ENCODE measurements at places on chromosomes 13 and 19.

GRCh38 chr19:58492265-58492664 lies 16.1 kb downstream of the ZNF446 start:
- DNase-seq: no peak

DNA sequence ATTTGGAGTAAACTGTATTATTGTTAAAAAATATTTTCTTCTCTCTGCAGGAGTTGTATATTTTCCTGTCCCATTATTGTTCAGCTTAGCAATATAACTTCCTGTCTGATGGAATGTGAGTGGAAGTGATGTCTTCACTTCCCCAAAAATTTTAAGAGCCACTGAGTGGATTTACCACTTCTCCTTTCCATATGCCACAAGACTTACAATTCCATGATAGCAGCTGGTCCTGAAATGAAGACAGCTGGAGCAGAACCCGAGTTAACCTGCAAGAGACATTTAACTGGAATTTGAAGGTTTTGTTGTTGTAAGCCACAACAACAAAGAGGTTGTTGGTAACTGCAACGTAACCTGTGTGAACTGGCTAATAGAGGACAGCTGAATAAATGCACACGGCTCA lies 23.4 kb upstream of the TBC1D4 start:
- DNase-seq: no peak

GRCh38 chr19:1678073-1678472 lies 25.7 kb upstream of the TCF3 start:
- DNase-seq: no peak

DNA sequence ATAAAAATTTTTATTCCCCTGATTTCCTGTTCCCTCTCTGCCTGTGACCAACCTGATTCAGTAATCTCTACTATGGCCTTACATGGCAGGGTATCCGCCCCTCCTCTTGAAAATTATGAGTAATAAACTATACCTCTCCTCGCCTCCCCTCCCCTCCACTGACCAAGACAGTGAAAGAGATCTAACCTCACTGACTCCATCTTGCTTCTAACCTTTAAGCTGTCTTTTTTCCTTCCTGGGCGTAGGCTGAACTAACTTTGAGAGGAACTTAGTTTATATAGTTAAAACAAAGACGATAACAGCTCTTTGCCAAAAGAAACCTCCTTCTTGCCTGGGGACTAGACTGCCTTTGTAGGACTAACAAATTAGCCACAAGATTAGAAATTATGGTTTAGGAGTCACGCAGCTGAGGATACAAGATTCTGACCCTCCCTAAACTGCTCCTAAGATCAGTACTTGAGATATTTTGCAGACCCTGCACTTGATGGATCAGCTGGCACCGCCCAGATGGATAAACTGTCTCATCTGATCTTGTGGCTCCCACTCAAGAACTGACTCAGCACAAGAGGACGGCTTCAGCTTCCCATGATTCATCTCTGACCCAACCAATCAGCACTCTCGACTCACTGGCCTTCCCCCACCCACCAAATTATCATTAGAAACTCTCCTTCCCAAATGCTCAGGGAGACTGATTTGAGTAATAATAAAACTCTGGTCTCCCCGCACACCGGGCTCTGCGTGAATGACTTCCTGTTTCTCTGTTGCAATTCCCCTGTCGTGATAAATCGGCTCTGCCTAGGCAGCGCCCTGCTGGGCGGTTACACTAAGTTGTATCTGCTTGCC lies 187.1 kb downstream of the TDRD3 start:
- no peak for DNase-seq

DNA sequence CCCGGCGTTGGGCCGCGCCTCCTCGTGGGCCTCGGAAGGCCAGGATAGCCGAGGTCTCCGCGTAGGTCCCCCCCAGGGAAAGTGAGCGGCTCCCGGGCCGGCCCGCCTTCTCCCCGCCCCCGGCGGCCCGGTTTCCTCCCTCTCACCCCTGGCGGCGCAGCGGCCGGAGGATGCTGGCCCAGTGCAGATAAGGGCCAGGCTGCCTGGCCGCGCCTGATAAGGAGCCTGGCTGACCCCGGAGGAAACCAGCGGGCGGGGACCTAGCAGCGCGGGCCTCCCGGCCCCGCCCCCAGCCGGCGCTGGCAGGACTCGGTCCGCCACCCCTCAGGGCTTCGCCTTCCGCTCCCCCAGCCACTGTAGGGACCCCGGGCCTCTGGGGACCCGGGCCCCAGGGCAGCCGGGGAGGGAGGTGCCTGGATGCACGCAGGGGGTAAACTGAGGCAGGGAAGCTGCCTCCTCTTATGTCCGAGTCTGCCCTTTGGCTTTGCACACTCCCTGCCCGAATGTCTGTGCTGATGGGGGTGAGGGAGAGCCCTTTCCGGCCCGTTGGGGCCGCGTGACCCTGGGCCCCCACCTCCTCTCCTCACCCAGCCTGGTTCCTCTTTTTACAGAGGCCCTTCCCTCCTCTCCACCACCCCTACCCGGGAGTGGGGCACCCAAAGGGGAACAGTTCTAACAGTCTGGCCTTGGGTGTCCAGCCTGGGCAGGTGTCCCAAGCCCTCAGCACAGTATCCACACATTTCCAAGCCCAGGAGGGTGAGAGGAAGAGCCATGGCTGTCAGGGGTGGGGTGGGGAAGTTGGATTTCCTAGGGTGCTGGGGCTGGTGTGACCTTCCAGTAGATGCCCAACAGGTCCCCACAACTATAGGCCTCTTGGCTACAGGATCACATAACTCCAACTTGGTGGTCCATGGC lies at the start of gene LYL1:
Gene LYL1, minus strand, starts transcription at position 193 of the 915 bp plus-strand sequence. CDS start 1,687 bp downstream, outside the sequence.
- DNase-seq: no peak
